ENCODE measurements at places on chromosomes 6 and 20.

DNA sequence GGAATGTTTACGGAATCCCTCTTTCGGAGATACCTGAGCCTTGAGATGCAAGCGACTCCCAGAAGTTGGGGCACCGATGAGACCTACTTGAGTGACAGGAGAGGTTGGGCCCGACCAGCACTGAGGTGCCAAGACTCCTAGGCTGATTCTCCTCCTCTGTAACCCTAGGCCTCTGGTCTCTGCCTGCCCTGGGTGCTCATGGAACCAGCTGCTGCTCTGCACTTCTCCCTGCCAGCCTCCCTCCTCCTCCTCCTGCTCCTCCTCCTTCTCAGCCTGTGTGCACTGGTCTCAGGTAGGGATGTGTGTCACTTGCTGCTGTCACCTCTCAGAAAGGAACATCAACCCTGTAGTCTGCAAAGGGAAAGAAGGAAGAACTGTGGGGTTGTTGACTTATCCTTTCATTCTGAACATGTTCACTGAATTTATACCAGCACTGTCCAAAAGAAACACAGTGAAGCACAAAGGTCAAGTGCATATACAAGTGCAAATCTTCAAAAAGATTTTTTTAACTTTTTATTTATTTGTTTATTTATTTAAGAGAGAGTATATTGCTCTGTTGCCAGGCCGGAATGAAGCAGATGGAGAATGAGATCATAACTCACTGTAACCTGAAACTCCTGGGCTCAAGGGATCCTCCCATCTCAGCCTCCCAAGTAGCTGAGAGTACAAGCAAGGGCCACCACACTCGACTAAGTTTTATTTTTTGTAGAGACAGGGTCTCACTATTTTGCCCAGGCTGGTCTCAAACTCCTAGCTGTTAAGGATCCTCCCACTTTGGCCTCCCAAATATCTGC, 913 bp downstream of the BTN2A2 start:
- DNase-seq, result no peak

DNA sequence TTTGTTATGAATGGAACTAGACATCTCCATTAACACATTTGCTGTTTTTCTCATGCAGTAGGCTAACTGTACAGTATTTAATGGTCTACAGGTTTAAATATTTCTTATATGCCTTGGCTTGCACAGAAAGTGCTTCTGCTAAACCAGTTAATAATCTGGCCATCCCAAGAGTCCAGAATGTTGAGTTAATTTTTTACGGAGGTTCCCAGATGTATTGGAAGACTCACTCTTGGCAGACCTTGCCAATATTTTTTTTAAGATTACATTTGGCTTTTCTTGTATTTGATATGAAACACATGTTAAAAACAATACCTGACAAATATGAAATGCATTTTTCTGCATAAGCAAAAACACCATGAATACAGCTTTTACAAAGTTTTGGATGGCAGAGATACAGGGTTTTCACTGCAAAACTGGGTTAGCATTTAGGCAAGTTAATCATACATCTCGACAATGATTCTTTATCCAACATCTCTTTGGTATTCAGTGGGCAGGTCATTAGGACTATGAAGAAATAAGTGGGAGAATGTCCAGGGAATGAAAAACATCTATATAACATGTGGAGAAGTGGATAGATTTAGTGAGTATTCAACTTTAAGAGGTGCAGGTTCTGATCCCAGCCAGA, 94.0 kb downstream of the SGK1 start:
- no peak for DNase-seq

- DNase-seq, result no peak
Measured at GRCh38 chr6:36116066-36116864, 14.0 kb upstream of the MAPK13 start.

GRCh38 chr6:21271428-21272155, 322.0 kb upstream of the SOX4 start:
- DNase-seq, result no peak

GRCh38 chr6:83417880-83418663, 12.8 kb downstream of the ME1 start:
- DNase-seq, result no peak

GRCh38 chr6:15501826-15502445, 160.9 kb downstream of the DTNBP1 start:
- DNase-seq, result no peak

GRCh38 chr6:161884782-161885181, 610.9 kb upstream of the AGPAT4 start:
- DNase-seq, result no peak

DNA sequence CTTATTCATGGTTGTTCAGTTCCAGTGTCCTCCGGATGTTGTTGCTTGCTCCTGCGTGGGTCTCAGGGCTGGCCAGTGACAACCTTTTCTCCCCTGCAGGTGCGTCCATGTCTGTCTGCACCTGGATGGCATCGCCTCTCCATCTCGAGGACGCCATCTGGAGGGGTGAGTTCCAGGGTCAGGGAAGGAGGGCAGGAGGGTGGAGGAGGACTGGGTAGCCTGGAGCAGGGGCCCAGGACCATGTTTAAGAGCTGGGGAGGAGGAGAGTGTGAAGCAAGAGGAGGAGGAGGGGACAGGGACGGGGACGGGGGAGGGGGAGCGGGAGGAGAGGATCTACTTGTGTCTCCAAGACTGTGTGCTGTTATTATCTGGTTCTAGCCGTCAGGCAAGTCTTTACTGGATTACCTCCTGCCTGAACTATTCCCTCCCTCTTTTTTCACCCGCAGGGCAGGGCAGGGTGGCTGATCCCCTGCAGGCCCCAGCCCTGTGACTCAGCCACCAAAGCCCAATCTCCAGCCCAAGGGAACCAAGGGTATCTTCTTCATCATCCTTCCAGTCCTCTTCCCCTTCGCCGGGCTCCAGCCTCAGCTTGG, 32.2 kb upstream of the TULP1 start:
- DNase-seq, result no peak

Data from GDM1 (cell line).